ENCODE measurements at places on chromosomes 3 and 15.

DNA sequence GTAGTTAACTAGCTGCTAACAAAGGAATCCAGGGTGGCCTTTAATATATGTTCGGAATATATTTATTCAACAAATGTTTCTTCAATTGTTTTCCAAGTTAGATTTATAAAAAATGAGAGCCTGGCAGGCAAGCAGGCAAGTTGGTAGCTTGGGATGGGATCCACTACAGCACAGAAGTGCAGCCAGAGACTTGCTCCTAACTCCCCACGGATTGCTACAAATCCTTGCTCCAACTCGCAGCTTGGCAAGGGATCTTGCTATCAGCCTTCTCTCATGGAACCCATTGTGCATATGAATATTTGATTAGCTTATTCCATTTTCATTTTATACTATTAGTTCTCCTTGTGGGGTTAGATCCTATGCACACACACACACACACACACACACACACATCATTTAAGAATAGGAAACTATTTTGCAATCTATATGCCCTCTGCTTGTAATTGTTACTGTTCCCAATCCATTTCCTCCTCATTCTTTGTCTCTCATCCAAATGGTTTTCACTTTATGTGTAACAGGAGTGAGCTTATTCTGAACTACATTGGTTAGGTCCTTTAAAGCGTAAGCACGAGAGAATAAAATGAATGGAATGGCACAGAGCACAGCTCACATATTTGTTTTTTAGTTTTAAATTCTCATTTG lies 505.6 kb downstream of the LPP start:
- no peak for DNase-seq

- no peak for DNase-seq
Observed at GRCh38 chr15:68930268-68931022, at the start of gene SPESP1. Gene SPESP1, plus strand, starts transcription at chr15:68930525. Its CDS starts 129 bp downstream, at chr15:68930654.

DNA sequence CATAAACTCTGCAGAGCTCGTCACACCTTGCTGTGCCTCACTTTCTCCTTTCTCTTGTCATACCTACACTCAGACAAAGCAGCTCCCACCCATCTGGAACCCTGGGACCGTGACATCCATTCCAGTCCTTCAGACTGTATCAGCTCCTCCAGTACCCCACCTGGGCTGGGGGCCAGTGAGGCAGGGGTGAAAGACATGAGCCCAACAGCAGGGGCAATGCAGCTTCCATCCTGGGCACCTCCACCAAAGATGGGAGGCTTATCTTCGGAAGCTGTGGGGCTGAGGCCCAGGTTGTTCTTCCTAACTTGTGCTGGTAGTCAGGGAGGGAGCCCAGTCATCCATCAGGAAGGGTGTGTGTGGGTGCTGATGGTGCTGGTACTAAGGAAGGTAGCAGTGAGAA lies 109.2 kb downstream of the EEFSEC start:
- no peak for DNase-seq

DNA sequence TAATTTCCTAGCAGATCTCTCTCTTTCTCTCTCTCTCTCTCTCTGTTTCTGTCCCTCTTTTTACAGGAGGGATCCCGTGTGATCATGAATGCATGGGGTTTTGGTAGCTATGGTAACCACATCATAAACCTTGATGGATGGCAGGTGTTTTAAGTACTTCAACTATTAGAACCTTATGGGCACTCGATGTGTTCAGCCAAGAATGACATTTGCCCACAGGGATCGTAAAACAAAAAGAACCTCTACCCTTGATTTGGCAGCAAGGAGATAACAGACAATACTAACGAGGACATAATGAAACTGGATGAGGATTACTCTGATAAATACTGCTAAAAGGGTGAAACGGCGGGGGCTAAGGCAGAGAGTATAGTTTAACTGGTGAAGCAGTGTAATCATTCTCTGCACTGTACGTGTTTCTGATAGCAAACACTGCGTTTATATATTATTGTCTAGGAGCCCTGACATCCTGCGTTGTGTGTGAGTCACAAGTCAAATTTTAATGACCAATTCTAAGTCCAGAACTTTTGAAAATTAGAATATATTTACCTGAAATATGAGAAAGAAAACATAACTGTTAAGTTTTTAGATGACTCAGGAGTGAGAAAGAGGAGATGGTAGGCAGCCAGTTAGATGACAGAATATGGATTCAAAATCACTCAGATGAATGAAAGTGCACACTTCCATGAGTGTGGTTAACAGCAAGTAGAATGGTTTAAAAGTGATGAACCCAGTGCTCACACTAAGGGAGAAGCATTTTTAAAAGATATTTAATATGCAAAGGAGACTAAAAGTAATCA lies 80.3 kb downstream of the OTOL1 start:
- peak; percentile 23 for DNase-seq

DNA sequence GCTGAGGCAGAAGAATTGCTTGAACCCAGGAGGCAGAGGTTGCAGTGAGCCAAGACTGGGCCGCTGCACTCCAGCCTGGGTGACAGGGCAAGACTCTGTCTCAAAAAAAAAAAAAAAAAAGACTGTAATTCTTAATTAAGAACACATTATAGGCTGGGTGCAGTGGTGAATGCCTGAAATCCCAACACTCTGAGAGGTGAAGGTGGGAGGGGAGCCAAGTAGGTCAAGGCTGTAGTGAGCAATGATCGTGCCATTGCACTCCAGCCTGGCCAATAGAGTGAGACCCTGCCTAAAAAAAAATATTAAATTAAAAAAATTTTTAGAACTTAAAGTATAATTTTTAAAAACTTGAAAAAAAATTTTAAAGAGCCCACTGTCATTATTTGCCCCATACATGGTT lies 13.4 kb upstream of the ARPIN start:
- DNase-seq, result no peak

GRCh38 chr3:11534011-11534792 lies 109.5 kb downstream of the VGLL4 start:
- DNase-seq, result no peak

- no peak for DNase-seq
Observed at GRCh38 chr15:67955252-67955651, 98.9 kb upstream of the PIAS1 start.

DNA sequence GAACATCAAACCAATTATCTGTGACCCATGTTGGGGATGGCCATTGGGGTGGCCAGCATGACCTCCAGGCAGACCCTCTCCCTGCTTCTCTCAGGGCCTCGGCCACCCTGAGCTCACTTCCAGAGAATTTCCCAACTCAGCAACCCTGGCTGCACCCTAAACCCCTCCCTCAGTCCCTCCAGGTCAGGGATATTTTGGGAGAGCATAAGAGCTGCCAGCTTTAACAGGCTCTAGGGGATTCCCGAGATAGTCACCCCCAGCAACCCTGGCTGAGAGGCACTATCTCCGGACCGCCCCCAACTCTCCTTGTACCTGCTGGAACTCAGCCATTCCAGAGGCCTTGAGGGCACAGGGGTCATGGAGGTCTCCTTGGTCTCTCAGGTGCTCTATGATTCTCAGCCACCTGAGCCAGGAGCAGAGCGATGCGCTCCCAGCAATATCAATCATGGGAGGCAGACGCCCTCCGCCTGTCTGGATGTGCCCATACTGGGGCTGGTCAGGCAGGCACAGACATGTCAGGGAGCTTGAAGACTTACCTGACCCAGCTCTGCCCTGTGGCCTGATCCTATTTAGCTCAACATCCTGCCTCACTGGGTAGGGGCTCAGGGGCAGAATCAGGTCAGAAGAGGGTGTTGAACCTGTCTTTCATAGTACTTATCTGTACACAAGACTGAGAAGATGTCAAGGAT lies 34.9 kb upstream of the CILP start:
- DNase-seq, result no peak
